ENCODE measurements at places on chromosomes 7 and 10.

GRCh38 chr10:108653531-108653930, 1269.8 kb downstream of the XPNPEP1 start:
- no peak for DNase-seq

DNA sequence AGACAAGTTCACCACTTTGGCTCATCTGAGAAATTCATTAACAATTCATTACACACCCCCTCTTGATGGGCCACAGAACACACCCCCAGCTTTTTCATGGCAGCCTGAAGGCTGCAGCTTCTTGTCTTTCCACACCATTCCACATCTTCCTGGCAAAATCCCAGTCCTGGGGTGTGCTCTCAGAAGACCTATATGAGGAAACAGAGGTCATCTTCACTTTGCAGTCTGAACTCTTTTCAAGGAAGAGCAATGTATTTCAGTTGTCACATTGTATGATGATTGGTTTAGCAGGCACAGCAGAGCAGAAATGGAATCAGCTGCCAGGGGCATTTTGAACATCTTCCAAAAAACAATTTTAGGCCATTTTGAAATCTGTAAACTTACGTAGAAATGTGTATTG, 7.8 kb upstream of the LRRC27 start:
- no peak for DNase-seq

GRCh38 chr7:94450044-94450697, 55.5 kb downstream of the COL1A2 start:
- DNase-seq, result no peak

- DNase-seq, result no peak
These were observed 49.3 kb downstream of the COL28A1 start for GRCh38 chr7:7486362-7486761.

- no peak for DNase-seq
These were observed 83.0 kb downstream of the ABCB5 start for GRCh38 chr7:20698469-20698868.

GRCh38 chr7:140367528-140367927, 30.8 kb downstream of the SLC37A3 start:
- DNase-seq, result no peak

DNA sequence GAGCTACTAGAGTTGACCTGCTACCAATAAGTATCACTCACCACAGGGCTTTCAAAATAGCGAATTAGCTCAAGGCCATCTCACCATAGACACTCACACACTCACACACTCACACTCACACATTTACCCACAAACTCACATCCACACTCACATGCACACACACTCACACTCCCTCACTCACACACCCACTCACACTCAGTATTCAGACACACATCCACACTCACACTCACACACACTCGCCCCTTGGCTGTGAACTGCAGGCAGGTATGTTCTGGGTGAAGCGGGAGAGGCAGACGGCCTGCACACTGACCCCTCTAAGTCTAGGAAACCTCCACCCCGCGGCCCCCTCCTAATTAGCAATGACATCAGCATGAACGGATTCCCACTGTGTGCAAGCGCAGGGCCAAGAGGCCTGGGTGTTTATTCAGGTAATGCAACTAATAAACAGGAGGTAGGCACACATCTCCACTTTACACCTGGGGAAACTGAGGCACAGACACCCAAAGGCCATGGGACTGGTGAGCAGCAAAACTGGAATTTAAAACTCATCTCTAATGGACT, 94.6 kb downstream of the ADARB2 start:
- no peak for DNase-seq

DNA sequence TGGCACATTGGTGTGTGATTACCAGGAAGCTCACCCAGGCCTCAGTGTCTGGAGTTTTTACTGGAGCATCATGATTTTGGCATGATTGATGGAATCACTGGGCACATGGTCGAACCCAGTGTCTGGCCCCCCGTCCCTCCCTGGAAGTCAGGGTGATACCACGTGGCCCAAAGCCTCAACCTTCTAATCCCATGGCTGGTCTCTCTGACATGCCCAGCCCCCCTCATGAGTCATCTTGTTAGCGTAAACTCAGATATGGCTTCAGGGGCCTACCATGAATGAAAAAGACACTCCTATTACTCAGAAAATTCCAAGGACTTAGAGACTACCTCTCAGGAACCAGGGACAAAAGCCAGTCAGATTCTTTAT, 109.3 kb downstream of the GRK5 start:
- no peak for DNase-seq

Measured in nephron progenitor cell (in vitro differentiated cells).